ENCODE measurements at places on chromosomes 3 and 15.

DNA sequence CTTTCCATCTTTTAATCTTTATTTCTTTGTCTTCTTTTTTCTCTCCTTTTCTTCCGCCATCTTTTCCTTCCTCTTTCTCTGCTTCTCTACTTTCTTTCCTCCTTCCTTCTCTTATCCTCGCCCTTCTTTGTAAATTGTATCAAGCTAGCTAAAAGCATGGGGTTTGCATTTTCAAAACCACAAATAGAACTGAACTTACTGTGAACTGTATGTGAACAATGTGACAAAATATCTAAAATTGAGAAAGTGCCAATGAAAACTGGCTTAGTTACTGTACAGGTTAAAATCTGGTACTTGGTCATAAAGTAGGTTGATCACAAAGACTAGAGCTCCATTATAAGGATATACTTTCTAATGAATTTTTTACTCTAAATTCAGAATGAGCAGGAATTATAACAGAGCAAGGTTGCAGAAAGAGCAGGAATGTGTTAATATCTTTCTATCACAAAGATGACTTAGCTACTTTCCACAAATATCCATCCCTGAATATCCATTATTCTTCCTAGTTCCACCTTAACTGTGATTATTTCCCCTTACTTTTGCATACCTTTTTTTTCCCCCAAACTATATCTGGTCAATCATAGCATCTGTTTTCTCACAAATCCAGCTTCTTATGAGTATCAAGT is 122.4 kb downstream of the LSAMP start:
- no peak for DNase-seq

DNA sequence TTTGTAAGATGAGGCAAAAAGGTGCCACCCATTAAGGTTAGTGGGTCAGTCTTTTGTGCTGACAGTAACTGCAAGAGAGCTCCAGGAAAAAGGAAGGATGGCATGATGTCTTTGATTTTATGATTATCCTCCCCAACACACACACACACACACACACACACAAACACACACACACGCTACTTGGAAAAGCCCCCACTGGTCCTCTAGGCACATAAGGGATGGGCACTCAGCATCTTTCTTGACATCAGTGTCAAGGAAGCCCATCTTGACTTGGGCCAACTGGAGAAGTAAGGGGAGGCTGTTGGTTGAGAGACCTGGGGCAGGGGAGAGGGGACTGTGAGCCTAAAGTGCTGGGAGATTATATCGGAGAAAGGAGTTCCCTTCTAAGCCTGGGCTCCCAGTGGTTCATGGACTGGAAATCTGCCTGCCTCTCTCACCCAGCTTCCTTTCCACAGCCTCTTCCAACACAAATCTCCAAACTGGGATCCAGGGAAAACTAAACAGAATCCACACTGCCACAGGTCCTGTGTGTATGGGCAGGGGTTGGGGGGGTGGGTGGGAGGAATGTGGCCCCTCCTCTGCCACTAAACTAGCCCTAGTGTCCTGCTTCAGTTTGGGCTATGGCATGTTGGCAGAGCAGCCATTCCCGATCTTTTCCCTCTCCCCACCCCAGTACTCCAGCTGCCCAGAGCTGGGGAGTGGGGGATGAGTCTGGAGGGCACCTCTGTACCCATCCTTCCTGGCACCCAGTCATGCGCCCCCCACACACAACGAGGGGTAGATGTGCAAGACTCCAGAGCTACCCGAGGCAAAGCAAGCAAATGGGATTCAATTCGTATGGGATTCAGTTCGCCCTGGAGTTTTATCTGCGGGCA is 1.6 kb downstream of the AMOTL2 start:
- no peak for DNase-seq

- no peak for DNase-seq
Observed at GRCh38 chr3:44128057-44128775, 113.5 kb upstream of the TOPAZ1 start.

- DNase-seq: no peak
Observed at GRCh38 chr3:115698851-115699591, 75.7 kb downstream of the GAP43 start.

DNA sequence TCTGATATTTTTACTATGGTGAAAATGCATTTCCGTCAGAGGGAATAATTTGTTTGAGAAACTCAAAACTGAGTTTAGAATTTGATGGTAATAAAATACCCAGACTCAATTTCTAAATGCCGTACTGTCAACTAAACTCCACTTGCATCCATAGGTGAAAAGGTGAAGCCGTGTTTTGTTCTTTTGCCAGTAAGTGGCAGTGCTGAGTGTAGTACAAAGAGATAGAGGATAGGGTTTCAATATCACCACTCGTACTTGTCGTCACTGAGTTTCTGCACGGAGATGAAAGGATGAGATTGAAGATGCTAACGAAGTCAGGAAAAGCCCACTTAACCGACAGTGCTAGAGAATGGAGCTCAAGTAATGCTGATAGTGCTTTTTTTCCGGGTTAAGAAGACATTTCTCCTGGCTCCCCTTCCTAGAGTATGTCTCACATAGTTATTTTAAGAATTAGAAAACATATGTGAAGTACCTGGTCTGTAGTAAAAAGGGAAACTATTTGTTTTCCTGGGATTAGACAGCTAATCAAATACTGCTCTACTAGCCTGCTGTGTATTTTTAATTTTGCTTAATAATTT is 345.1 kb downstream of the IL5RA start:
- no peak for DNase-seq

DNA sequence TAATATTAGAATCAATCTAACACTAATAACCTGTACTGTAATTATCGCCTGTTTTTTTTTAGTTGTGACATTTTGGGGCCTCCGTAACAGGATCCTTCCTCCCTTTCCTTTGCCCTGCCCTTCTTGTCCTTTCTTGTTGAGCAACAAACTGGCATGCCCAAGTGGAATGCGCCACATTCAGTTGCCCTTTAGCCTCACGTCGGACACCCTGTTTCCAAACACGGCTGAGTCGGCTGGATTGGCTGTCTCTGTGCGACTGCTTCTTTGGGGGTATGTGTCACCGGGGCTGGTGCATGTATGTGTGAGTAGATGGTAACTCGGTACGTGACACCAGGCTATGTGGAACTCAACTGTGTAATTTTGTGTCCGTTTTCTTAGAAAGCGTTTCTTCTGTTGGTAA is 24.1 kb downstream of the TRAK1 start:
- no peak for DNase-seq

DNA sequence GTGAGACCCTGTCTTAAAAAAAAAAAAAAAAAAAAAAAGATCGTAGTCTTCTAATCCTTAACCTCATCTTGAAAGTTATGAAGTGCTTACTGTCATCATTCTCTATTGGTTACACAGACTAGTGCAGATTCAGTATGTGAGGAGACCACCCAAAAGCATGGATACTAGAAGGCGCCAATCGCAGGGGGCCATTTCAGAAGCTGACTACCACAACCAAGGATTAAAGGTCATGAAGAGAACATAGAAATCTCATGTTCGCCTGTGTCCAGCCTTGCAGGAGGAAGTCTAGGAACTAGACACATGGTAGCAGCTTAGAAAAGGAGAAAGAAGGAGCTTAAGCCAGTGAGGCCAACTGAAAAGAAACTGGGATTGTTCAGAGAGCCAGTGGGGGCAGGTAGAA is 207.8 kb downstream of the THSD4 start:
- no peak for DNase-seq

DNA sequence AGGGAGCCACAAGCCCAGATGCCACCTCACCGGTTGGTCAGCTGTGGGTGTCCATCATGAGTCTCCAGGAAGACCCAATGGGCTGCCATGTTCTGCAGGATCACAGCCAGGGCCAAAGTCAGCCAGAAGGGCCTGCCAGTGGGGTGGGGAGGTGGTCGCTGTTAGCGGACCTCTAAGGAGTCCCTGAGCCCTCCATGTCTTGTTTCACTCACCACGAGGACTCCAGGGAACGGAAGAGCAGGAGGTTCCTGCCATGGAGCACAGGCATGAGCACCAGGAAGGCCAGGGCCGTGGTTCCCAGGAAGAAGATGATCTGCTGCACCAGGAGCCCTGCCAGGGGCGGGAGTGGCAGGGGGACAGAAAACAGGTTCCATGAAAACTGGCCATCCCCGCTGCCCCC is 8.6 kb downstream of the ISLR start:
- no peak for DNase-seq
